ENCODE measurements at places on chromosomes 11 and 22. TPM values are rescaled to one million over a fixed set of nuclear protein-coding genes. Genes with fewer than 3 reads are reported as not detected.

The SAA1 gene
- not detected for total RNA-seq

GRCh38 chr11:86503131-86503530 is 128.4 kb downstream of the CCDC81 start:
- DNase-seq, result no peak

DNA sequence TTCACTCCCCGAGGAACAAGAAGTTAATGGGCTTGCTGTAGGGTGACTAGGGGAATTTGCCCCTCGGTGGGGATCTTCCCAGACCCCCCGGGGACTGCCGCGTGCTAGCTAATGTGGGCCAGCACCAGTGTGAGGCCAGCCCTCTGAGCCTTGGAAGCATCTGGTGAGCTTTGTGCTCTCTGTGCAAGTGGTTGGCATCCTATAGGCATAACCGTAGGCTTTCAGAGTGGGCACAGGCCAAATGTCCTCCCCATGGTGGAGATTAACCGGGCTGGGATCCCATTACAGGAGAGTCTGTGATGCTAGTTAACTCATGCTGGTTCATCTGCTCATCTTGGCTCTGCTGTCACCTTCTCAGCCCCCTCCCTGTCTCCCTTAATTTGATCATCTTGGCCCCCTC is 125.7 kb downstream of the TRIM29 start:
- no peak for DNase-seq

The RIMBP3C gene
- 0.81 TPM for total RNA-seq

The LUZP2 gene
- not detected for total RNA-seq

DNA sequence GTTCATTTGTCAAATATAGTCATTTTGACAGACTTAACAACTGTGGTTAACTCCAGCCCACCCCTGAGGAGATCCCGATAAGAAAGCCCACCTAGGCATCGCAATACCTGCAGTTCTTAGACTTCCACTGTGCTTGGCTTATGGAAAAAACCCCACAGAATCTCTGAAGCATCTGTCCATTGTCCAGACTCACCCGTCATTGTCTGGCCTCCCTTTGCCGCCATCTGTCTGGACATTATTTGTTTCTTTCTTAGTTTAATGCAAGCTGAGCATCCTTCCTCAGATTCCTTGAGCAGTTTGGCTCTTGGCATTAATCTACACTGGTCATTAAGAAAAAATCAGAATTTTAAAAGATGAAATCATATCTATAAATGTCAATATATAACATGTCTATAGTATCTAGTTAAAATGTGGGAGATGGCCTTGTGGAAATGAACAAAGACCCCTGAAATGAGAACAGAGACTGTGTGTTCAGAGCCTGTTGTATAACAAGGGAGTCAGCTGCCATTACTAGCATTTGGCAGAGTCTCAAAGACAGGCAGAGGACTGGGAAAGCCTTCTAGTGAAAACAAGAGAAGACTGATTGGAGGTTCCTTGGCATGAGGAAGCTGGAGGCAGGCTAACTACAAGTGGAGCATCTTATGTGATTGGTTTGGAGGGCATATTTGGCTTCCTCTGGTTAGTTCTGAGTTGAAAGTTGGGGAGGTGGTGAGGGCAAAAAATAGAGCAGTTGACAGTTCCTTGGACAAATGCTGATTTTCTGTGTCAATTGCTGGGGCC is 80.4 kb downstream of the SPON1 start:
- no peak for DNase-seq

- DNase-seq, result no peak
These were observed 693 bp upstream of the LINC01488 start for GRCh38 chr11:69480547-69481392.

The CD81 gene
- 219 TPM for total RNA-seq

The DEPDC7 gene
- 22.5 TPM for total RNA-seq

DNA sequence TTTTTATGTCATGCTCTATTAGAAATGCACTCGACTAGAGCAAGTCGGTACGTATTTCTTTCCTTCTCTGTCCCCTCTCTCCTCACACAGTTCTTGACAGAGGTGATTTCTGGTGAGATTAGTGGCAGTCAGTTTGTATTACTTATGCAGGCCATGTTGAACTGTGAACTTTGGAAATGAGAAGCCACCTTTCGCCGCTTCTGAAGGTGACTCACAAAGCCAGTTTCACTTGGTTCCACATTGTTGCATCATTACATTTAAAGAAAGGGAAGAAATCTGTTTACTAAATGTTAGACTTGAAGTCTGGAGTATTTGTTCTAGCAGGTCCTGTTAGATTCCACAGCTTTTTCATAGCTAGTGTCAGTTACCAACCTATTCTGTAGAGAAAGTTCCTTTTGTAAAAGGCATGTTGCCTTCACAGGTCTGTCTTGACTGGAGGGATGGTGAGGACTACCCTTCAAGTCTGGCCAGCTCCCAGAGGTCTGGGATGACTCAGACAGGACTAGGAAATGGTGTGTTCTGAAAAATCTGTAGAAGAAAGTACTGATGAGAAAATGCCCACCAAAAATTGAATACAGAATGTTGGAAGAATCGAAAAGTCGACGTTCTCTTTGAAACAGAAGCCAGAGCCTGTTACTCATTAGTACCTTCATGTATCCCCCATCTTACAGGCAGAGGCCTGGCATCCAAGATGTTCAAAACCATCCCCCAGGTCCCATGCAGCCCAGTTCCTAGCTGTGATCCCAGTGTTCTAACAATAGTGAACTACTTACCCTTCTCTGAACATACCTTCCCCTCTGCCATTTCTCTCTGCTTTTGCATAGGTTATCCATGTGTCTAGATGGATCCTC is 181.4 kb downstream of the DBX1 start:
- DNase-seq, result peak; percentile 68

GRCh38 chr11:64198511-64198910 is 8.0 kb upstream of the FERMT3 start:
- DNase-seq, result no peak

- no peak for DNase-seq
These were observed 9.1 kb downstream of the AP1B1 start for GRCh38 chr22:29379258-29379657.

GRCh38 chr11:64858467-64859263 is 14.2 kb upstream of the CDC42BPG start:
- no peak for DNase-seq

The SLC25A17 gene
- 40.2 TPM for total RNA-seq

DNA sequence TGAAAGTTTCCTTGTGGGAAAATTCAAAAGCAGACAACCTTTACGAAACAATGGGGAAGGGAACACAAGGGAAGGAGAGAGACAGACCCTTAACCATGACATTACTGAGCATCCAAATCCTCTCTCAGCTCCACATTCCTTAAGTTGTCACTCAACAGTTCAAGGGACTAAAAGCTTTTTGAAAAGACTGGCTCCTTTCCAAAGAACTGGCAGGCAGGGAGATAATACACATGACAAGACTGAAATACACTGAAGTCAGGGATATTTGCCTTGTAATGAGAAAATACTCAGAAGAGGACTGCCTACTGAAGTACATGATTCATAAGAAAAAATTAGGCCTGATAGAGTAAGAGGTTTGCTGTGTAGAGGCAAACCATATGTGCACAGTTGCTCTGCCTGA is 69.1 kb downstream of the SMCO4 start:
- DNase-seq, result no peak

- no peak for DNase-seq
These were observed 19.8 kb downstream of the SCGB1A1 start for GRCh38 chr11:62438641-62439040.

DNA sequence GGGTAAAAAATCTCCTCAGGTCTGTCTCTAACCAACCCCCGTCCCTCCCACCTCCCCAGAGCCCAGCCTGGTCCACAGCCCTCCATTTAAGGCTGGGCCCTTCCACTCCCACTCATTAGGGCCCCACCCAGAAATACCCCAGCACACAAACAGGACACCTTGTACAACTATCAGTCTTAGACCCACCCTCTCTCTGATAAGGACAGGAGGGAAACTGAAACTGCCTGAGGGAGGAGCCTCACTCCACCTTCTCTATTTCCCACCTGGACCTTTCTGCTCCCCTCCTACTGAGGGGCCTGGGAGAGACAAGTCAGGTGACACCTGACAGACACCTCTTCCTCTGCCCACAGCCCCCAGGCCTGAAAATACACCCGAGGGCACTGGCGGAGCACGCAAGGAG is 90.2 kb downstream of the PLEKHA7 start:
- DNase-seq, result no peak

GRCh38 chr11:11860103-11860979 is 18.6 kb downstream of the USP47 start:
- DNase-seq, result no peak

The ZBTB16 gene
- not detected for total RNA-seq
